Effector memory CD8-positive, alpha-beta T cell (primary cell): ENCODE measurements at places on chromosomes 5 and 9.

DNA sequence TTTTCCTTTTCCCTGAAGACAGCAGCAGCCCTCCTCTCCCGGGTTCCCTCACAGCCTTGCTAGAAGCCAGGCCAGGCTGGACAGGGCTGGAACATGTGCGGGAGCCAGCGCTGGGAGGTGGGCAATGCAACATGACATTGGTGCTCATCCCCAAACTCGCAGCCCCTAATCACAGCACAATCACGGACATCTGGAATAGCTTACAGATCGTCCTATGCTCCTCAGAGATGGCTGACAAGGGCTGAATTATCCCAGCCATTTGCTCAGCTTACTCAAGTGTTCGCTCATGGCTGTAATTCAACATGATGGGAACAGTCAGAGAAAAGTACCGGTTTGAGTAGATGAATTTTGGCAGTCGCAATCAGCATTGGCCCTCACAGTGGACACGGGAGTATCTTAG lies 49.8 kb downstream of the FSTL4 start:
- DNase-seq: no peak

GRCh38 chr5:58444805-58445204 lies 15.1 kb downstream of the PLK2 start:
- DNase-seq: no peak

DNA sequence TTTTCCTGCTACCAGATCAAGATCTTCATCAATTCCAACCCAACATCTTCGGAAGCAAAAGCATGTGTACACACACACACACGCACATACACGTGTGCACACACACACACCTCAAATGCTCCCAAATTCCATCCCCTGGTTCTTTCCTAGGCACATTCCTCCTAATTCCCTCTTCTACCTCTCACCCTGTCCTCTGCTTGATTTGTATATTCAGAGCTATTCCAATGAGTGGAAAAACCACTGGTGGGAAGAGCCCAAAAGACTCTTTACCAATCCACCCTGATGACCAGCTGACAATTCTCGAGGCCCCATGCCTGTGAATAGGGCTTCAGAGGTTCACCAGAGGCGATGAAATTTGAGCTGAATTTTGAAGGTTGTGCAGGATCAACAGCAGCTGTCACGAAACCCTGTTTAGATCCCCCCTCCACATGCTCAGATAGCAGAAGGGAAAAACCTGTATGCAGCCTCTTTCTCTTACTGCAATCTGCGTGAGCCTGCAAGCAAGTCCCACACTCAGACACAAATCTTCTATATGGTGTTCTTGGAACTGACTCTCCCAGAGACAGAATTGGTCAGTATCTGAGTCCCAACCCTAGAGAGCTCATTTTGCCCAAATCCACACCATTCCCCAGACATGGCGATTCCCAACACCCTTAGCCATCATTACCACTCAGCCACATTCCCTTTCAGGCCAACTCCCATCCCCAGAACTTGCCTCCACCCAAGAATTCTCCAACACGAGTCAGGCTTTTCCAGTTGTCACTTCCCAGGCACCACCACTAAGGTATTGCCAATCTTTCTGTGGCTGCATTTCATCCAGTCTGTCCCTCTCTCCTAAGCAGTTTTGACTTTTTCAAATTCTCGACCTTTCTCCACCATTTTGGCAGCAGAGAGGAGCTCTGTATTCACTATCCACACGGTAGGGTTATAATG lies 4.3 kb upstream of the TRIO start:
- DNase-seq: no peak

- no peak for DNase-seq
Observed at GRCh38 chr5:147223948-147224791, 10.7 kb upstream of the STK32A start.

- DNase-seq: no peak
Observed at GRCh38 chr5:131513780-131514179, 121.2 kb downstream of the RAPGEF6 start.

DNA sequence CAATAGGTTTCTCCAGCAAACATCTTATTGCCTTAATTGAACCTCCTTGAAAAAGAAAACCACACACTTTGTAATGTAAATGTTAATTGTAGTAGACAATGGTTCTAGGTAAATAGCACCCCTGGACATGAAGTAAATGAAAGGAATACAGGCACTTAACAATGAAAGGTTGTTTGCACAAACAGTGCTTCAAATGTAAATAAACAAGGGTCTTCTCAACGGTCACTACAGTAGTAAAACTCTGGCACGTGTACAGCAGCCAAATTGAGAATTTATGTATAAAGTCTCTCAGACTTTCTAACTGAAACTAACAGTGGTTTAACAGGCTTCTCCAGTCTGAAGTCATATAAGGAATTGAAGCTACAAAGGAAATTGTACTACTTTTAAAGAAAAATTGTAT lies 218.3 kb downstream of the MEF2C start:
- DNase-seq: no peak

DNA sequence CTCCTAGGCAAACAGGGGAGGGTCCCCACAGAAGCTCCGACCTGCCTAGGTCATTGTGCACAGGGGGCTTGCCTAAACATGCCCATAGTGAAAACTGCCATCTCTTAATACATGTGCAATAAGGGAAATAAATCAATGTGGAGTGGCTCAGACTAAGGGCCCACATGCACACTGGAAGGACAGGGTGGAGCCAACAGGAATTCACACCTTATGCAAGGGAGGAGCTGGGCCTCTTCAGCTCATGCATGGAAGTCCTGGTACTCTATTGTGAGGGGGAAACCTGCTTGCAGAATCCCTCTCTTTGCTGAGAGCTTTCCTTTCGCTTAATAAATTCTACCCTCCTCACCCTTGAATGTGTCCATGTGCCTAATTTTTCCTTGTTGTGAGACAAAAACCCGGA lies 815.8 kb downstream of the EFNA5 start:
- no peak for DNase-seq
